ENCODE measurements at places on chromosomes 16 and 17. TPM values are rescaled to one million over a fixed set of nuclear protein-coding genes. Genes with fewer than 3 reads are reported as not detected.
A peak's percentile ranks its signal among the peaks of the same experiment; 100 is the strongest.

DNA sequence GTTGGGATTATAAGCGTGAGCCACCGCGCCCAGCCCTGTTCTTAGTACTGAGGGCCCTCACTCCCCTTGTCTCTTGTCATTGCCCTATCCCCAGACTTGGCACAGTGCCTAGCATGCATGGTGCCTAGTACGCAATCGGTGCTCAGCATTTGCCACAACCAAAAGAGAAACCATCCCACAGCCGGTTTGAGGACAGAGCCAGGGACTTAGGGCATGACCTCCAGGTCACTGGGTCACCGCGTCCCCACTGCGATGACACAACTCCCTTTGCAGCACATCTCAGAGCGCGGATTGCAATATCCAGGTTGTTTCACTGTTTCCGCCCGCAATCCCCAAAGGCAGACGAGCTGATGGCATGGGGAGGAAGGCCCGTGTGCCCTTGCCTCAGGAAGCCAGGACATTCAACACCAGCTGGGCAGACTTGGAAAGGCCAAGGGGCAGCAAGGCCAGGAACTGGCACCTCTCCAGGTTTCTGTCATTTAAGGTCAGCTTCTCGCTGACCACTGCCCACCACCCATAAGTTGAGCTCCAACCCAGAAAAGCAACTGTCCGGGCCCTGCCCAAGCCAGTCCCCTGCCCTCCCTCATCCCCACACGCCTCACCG is 274.5 kb downstream of the MRTFB start:
- H3K27ac ChIP-seq, result no peak overlapping the region
- H3K4me1 ChIP-seq, result no peaks in the 10 kb centered on the region
- DNase-seq, result no peak
- peaks cover 22% of the 10 kb centered on the region for H3K36me3 ChIP-seq
- no peak overlapping the region for H3K4me3 ChIP-seq
- H3K27me3 ChIP-seq, result no peaks in the 10 kb centered on the region

GRCh38 chr16:1746693-1747195 is 24.6 kb downstream of the NME3 start:
- H3K36me3 ChIP-seq, result peaks cover 23% of the 10 kb centered on the region
- no peak overlapping the region for H3K4me3 ChIP-seq
- no peaks in the 10 kb centered on the region for H3K27me3 ChIP-seq
- no peak for DNase-seq

The CES4A gene
- 1.8 TPM for total RNA-seq

DNA sequence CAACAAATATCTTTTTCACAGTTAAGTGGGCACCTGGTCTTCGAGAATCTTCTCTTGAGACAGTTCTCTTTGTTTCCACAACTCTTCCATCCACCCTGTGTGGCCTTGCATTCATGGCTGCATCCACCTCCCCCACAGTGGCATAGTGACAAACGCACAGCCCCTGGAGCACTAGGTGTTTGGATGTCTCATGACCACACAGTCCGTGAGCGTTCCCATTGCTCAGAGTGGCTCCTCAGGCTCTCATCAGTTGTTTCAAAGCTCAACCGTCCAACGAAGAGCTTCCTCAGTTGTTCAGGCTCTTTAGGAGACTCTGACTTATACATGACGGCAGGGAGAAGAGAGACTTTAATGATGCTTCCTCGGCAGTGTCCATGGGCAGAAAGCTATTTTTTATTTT is 191.6 kb downstream of the CDRT15L2 start:
- DNase-seq, result no peak
- H3K4me3 ChIP-seq, result no peak overlapping the region
- H3K4me1 ChIP-seq, result no peaks in the 10 kb centered on the region
- no peaks in the 10 kb centered on the region for H3K36me3 ChIP-seq

The GDPD3 gene
- total RNA-seq, result 3.8 TPM

The NLRC3 gene
- total RNA-seq, result 0.44 TPM

DNA sequence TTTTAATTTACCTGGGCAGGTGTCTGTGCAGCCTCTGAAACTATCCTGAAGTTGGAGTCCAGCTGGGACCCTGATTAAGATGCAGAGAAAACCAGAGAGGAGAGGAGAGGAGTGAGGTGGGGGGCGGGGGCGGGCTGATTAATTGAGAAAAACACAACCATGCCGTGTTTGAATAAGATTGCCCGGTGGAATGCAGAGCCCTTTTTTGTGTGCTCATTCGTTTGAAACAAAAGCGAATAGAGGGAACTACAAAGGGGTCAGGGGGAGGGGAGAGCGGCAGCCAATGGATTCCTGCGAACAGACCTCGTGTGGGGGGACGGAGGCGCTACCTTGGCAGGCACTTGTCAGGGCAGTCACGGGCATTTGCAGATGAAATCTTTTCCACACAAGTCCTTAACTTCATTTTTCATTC is 355.8 kb downstream of the SOX9 start:
- peaks cover 20% of the 10 kb centered on the region for H3K4me1 ChIP-seq
- 0 out of 3 replicates have a peak, but pooled peaks cover 2% of the 10 kb centered on the region for H3K36me3 ChIP-seq
- peak; percentile 93 for DNase-seq
- H3K4me3 ChIP-seq, result peak overlapping the region; percentile 62
- peak overlapping the region; percentile 85 for H3K27ac ChIP-seq

The HEATR9 gene
- not detected for total RNA-seq

The CASKIN2 gene
- total RNA-seq, result 35.2 TPM

- H3K36me3 ChIP-seq, result peaks cover 2% of the 10 kb centered on the region
- H3K27ac ChIP-seq, result no peak overlapping the region
- no peak overlapping the region for H3K4me3 ChIP-seq
- H3K4me1 ChIP-seq, result 0 out of 2 replicates have a peak, but pooled peaks cover 2% of the 10 kb centered on the region
- no peaks in the 10 kb centered on the region for H3K27me3 ChIP-seq
Observed at GRCh38 chr17:46788796-46789195, 29.7 kb downstream of the WNT3 start.

- H3K27me3 ChIP-seq, result no peaks in the 10 kb centered on the region
- peak; percentile 90 for DNase-seq
- H3K4me3 ChIP-seq, result no peak overlapping the region
Observed at GRCh38 chr17:79388556-79389295, 222.1 kb downstream of the RBFOX3 start.

GRCh38 chr17:4994081-4994595 is 3.2 kb downstream of the INCA1 start:
- no peaks in the 10 kb centered on the region for H3K36me3 ChIP-seq
- H3K4me3 ChIP-seq, result no peak overlapping the region
- H3K27ac ChIP-seq, result no peak overlapping the region
- peaks cover 1% of the 10 kb centered on the region for H3K27me3 ChIP-seq
- DNase-seq, result no peak
- peaks cover 2% of the 10 kb centered on the region for H3K4me1 ChIP-seq

DNA sequence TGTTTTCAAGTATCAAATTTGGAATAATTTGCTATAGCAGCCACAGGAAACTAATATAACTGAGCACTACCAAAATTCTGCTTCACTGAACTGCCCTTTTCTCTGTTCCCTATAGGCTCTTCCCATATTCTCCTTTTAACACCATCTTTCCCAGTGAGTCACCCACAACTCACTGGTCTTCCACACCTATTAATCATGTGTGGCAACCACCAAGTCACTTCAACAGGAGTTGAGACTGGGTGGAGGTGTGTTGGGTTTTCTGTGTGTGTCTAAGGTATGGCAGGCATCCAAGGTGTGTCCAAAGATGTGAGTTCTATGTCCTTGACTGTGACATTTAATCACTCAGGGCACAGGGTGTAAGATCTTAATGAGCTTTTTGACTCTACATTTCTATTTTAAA is 610.0 kb upstream of the CDH11 start:
- no peaks in the 10 kb centered on the region for H3K27me3 ChIP-seq
- no peak overlapping the region for H3K4me3 ChIP-seq
- peaks cover 7% of the 10 kb centered on the region for H3K4me1 ChIP-seq
- no peak overlapping the region for H3K27ac ChIP-seq
- peaks cover 20% of the 10 kb centered on the region for H3K36me3 ChIP-seq

The PRSS33 gene
- total RNA-seq, result not detected

DNA sequence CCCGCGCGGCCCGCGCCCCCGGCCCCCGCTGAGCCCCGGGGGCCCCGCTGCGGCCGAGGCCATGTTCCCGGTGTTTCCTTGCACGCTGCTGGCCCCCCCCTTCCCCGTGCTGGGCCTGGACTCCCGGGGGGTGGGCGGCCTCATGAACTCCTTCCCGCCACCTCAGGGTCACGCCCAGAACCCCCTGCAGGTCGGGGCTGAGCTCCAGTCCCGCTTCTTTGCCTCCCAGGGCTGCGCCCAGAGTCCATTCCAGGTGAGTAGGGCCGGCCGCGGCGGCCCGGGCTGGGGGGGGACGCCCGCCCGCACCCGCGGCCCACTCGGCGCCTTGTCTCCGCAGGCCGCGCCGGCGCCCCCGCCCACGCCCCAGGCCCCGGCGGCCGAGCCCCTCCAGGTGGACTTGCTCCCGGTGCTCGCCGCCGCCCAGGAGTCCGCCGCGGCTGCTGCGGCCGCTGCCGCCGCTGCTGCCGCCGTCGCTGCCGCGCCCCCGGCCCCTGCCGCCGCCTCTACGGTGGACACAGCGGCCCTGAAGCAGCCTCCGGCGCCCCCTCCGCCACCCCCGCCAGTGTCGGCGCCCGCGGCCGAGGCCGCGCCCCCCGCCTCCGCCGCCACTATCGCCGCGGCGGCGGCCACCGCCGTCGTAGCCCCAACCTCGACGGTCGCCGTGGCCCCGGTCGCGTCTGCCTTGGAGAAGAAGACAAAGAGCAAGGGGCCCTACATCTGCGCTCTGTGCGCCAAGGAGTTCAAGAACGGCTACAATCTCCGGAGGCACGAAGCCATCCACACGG is 504 bp downstream of the MAZ start:
- H3K4me1 ChIP-seq, result no peaks in the 10 kb centered on the region
- DNase-seq, result peak; percentile 76
- peak overlapping the region; percentile 85 for H3K4me3 ChIP-seq
- H3K27me3 ChIP-seq, result no peaks in the 10 kb centered on the region

DNA sequence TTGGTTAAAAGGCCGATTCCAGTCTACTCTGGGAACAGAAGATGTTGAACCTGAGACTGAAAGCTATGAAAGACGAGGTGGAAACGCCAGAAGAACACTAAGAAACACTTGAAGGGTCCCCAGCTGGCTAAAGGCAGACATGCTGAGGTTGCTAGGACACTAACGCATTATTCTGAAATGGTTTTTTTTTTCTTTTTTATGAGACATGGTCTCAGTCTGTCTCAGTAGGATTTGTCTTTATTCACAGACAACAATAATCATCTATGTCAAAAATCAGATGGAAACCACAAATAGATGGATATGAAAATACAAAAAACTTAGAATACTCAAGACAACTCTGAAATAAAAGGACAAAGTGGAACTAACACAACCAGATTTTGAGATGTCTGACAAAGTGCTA is 35.0 kb upstream of the RASD1 start:
- H3K4me3 ChIP-seq, result no peak overlapping the region
- no peak for DNase-seq
- no peaks in the 10 kb centered on the region for H3K36me3 ChIP-seq
- H3K27ac ChIP-seq, result no peak overlapping the region
- H3K4me1 ChIP-seq, result no peaks in the 10 kb centered on the region

DNA sequence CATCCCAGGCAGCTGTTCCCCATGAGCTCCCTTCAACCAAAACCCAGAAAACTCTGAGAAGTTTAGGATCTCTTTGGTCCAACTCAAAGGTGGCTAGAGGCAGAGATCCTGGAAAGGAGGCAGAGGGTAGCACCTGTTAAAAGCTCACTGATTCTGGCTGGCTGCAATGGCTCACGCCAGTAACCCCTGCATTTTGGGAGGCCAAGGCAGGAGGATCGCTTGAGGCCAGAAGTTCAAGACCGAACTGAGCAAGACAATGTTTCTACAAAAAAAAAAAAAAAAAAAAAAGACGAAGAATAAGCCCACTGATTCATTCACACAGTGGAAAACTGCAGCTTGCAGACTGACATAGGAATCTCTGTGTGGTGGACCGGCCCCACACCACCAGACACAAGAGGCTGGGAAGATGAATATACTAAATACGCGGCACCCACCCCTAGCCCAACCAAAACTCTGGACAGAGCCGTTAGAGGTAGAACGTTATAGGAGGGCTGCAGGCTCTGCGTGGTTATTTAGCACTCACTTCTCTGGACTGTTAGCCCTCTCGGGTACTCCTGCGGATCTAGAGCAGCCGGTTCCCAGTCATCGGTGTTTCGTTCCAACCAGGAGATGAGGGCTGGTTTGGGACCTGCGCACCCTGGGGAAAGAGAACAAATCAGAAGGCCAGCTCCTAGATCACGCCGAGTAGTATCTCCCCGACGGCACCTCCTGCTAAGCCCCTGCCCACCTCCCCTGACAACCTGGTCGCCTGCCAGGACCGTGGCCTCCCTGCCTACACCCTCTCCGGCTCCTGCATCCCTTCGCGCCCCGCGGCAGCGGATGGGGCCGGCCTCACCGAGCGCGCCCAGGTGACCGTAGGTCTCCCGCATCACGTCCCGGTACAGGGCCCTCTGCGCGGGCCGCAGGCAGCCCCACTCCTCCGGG is 925 bp downstream of the ZNF689 start:
- H3K27ac ChIP-seq, result no peak overlapping the region
- H3K27me3 ChIP-seq, result no peaks in the 10 kb centered on the region
- H3K4me3 ChIP-seq, result peak overlapping the region; percentile 91
- H3K4me1 ChIP-seq, result no peaks in the 10 kb centered on the region

GRCh38 chr16:21186326-21186691 is 25.1 kb downstream of the ZP2 start:
- DNase-seq, result no peak
- no peak overlapping the region for H3K27ac ChIP-seq
- H3K4me3 ChIP-seq, result no peak overlapping the region
- H3K27me3 ChIP-seq, result no peaks in the 10 kb centered on the region

GRCh38 chr17:59561042-59561441 is 4.4 kb upstream of the DHX40 start:
- H3K27me3 ChIP-seq, result peaks cover 9% of the 10 kb centered on the region
- H3K4me3 ChIP-seq, result no peak overlapping the region
- no peak overlapping the region for H3K27ac ChIP-seq

- 0 out of 2 replicates have a peak, but pooled peaks cover 4% of the 10 kb centered on the region for H3K36me3 ChIP-seq
- no peak overlapping the region for H3K27ac ChIP-seq
- no peaks in the 10 kb centered on the region for H3K27me3 ChIP-seq
Observed at GRCh38 chr17:16473044-16474011, 18.7 kb downstream of the LRRC75A start.

DNA sequence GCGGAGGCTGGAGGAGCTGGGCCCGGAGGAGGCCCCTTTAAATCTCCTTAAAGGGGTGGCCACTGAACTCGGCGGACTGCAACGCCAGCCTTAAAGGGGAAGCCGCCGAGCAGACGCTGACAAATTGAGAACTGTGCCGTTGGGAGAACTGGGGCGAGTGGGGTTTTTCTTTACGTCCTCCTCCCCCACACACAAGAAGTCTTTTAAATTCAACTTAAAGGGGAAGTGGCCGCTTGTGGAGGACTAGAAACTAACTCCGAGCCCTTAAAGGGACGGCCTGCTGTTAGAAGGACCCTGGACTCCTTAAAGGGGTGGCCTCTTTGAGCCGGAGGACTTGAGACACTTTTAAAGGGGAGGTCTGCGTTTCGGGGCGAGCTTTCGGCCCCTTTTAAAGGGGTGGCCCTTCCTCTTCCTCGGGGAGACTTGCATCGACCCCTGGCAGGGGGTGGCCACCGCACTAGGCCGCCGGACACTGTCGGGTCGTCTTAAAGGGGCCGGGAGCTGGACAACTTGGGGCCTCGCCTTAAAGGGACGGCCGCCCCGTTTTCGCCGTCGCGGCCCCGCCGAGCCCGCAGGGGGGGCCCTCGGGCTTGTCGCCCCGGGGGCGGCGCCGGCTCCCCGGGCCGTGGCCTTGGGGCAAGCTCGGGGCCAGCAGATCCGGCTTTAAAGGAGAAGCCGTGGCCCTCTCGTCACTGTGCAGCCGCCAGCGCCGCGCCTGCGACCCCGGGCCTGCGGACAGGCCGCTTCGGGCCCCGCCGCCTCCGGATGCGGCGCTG is 688 bp downstream of the FBRS start:
- H3K4me1 ChIP-seq, result no peaks in the 10 kb centered on the region
- no peak overlapping the region for H3K27ac ChIP-seq
- H3K4me3 ChIP-seq, result peak overlapping the region; percentile 99
- peaks cover 11% of the 10 kb centered on the region for H3K36me3 ChIP-seq

The RGS11 gene
- total RNA-seq, result 3.4 TPM

All from H9 (cell line).